ENCODE measurements at places on chromosomes 6 and 20.

- DNase-seq = no peak
These were observed 48.8 kb upstream of the FBXO30 start for GRCh38 chr6:145863366-145863765.

GRCh38 chr20:24574307-24574706, 104.9 kb downstream of the SYNDIG1 start:
- no peak for DNase-seq

GRCh38 chr6:52326540-52327364, 35.2 kb upstream of the PAQR8 start:
- DNase-seq = no peak

DNA sequence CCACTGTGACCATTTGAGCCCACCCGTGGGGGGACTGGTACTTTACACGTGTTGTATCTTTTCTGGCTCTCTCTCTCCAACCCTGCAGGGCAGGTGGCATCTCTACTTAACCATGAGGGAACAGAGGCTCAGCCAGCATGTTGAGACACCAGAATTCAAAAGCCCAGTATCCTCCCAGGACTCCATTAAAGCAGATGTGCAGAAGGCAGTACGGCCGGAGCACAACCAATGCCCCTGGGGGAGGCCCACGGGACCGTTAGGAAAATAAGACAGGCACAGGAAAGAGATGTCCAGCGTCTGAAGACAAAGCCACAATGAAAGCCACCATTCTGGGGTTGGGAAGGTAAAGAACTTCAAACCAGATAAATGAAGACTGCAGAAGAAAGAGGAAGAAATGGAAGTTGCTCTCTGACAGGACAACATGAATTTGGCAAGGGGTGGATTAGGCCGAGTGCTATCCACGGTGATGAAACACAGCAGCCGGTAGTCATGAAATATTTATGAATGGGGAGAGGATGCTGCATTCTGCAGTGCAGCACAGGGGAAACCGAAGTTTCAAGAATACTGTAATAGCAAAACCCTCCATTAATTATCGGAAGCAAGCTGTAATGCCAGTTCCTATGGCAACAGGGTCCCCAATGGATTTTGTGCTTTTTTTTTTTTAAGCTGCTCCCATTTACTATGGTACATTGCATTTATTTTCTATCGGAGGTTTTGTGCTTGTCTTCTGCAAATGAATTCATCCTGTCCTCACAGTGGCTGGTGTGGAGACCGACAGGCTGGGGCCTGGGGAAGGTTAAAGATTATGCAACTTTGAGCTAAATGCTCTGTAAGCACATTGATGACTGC, 179.4 kb downstream of the NRN1 start:
- peak; percentile 75 for DNase-seq

DNA sequence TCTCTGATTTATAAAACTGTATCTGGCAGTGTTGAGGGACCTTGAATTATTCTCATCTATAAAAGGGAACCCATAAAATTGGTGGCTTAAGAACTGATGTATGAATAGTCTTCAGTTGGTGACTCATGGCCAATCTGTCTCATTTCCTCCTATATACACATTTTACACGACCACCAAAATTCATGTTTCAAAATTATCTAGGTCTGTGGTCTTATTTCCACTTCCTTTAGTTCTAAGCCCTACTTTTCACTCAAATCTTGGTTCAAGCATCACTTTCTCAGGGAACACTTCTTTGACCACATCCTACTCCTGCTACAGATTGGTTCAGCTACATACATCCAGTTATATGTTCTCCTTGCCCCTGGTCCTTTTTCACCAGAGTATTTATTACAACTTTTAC, 18.6 kb upstream of the ENPP1 start:
- no peak for DNase-seq

- DNase-seq = peak; percentile 54
These were observed 29.9 kb upstream of the ZNF184 start for GRCh38 chr6:27502508-27503435.

GRCh38 chr6:5501837-5502236, 240.5 kb downstream of the FARS2 start:
- no peak for DNase-seq

- DNase-seq = no peak
These were observed 5.6 kb downstream of the RAB23 start for GRCh38 chr6:57216235-57217101.

- DNase-seq = no peak
These were observed 6.0 kb downstream of the PNLDC1 start for GRCh38 chr6:159806021-159806458.

GRCh38 chr6:96704713-96705112, 132.6 kb downstream of the GPR63 start:
- no peak for DNase-seq

DNA sequence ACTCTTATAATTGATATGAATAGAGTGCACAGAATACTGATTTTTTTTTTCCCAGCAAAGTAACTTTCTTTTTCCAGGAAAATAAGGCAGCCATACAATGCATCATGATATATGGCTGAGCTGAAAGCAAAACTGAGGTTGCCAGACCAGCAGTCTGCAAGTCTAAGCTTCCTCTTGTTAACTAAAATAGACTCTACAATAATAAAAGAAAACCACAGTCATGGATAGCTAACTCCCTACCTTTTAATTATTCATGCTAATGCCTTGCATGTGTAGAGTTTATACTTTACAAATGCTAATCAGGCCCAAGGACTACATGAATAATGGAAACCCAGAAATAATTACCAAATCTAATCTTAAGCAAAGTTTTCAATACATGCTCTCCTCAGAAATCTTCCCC, 47.4 kb downstream of the MAP7 start:
- DNase-seq = no peak

DNA sequence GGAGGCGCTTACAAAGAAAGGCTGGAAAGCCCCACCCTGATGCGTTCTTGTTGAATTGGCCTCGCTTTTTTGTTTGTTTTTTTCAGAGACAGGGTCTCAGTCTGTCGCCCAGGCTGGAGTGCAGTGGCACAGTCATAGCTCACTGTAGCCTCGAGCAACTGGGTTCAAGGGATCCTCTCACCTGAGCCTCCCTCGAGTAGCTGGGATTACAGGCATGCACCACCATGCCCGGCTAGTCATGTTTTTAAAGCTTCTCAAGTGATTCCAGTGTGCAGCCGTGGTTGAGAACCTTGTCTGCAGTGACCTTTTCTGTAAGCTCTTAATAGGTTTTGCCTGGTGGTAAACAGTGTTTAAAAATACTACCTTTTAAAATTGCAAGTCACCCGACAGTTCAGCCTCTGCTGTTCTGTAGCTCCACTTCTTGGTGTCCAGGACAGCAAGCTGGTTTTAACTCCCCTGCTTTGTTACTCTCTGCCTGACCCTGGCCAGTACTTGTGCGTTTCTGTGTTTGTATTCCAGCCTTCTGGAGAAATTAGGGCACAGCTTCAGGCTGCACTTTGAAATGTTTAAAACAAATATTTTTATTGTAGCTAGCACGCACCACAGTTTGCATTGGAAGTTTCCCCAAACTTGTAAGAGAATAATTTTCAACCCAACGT, 54.4 kb downstream of the KDM1B start:
- DNase-seq = no peak

DNA sequence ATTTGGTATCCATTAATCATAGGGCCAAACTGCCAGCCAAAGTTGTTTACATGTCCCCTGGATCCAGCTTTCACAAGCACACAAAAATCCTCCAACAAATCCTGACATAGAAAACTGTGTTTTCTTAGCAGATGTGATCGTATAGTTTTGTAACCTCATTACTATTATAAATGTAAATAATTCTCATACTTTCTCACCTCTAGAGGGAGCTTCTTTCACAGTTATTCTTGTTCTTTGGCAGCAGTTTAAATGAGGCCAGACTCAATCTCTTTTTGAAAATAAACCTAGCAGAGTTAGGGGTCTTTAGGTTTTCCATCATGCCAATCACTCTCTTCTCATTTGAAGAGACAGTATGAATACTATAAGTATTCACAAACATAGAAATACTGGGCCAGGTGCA, 17.0 kb upstream of the ZNF318 start:
- no peak for DNase-seq

GRCh38 chr6:24851086-24851485, 52.4 kb upstream of the ARMH2 start:
- no peak for DNase-seq

- no peak for DNase-seq
These were observed 3.7 kb downstream of the PHACTR1 start for GRCh38 chr6:12720310-12720709.

DNA sequence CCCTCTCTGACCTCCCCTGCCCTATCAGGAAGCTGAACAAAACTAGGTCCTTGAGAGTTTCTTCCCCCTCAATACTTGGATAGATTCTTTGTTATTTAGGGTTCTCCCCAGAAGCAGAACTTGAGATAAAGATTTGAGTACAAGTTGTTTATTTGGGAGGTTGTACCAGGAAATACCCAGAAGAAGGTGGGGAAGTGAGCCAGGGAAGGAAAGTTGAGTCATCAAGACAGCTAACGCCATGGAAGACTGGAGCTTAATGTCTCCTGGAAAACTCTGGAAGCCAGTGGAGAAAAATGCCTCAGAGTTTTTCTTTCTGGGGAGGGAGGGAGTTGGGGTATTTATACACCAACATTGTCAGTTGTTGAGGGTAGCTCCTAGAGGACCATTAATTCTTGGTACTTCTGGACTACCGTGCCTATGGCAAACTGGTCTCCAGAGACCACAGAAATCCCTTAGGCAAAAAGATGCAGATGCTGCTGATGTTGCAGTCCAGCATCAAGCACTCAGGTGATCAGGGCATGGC, 102.6 kb upstream of the ZFP64 start:
- DNase-seq = no peak

- peak; percentile 88 for DNase-seq
These were observed 2.7 kb downstream of the SLC32A1 start for GRCh38 chr20:38726804-38727606.

- no peak for DNase-seq
These were observed 311.6 kb downstream of the CDC5L start for GRCh38 chr6:44699082-44699481.

DNA sequence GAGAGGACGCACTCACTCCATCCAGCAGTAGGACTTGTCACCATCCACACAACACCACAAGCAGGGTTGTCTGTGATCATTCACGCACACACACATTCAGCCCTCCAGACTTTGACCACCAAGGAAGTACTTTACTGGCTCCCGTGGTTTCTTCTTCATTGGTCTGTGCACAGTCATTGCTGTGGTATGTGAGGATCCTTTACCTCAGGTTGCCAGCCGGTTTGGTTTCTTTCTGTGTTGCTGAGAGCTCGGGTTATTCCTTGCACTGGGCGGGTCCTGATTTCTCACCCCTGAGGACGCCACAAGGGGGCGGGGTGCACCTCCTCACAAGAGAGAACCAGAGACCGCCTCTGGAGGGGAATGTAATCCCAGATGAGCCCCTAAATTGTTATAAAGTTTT, 11.2 kb downstream of the SLC35A1 start:
- DNase-seq = peak; percentile 21

DNA sequence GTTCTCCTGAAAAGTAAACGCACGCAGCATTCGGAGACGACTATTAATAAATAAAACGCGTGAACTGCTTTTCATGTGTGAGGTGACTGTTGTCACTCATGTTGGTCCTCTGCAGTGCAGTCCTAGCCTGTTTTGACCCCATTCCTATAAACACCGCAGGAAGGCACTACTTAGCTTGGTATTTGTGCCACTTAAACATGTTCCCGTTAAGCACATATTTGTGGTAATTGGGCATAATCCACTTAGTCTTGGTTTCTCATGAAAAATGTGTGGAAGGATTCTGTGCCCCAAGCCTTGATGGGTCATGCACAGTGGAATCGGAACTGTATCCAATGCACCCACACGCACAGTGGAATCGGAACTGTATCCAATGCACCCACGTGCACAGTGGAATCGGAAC, 313.9 kb downstream of the THBS2 start:
- no peak for DNase-seq

All from glutamatergic neuron (in vitro differentiated cells).